ENCODE measurements at places on chromosomes 5 and 9. TPM values are rescaled to one million over a fixed set of nuclear protein-coding genes. Genes with fewer than 3 reads are reported as not detected.
A peak's percentile ranks its signal among the peaks of the same experiment; 100 is the strongest.

- no peaks in the 10 kb centered on the region for H3K36me3 ChIP-seq
- no peaks in the 10 kb centered on the region for H3K4me1 ChIP-seq
- H3K4me3 ChIP-seq = no peak overlapping the region
- no peaks in the 10 kb centered on the region for H3K27me3 ChIP-seq
Observed at GRCh38 chr9:94018628-94019027, 63.5 kb upstream of the BARX1 start.

HSPB3 gene
- not detected for total RNA-seq

DNA sequence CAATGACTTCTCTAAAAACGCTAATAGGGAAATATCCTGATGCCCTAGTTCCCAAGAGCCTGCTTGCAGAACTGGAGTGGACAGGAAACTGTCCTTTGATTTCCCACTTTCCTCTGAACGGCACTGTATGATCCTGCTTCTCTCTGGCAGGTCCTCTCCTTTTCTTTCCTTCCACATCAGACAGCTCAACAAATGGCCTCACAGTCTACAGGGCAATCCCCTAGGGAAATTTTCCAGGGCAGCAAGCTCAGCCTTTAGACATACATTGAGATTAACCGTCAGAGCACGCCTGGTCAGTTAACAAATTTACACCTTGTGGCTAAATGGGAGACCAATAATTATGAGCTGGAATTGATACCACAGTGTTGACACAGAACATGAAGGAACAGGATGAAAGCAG is 164.9 kb downstream of the SLC24A2 start:
- no peaks in the 10 kb centered on the region for H3K36me3 ChIP-seq
- H3K4me3 ChIP-seq = no peak overlapping the region
- DNase-seq = no peak
- H3K27me3 ChIP-seq = peaks cover 80% of the 10 kb centered on the region

DNA sequence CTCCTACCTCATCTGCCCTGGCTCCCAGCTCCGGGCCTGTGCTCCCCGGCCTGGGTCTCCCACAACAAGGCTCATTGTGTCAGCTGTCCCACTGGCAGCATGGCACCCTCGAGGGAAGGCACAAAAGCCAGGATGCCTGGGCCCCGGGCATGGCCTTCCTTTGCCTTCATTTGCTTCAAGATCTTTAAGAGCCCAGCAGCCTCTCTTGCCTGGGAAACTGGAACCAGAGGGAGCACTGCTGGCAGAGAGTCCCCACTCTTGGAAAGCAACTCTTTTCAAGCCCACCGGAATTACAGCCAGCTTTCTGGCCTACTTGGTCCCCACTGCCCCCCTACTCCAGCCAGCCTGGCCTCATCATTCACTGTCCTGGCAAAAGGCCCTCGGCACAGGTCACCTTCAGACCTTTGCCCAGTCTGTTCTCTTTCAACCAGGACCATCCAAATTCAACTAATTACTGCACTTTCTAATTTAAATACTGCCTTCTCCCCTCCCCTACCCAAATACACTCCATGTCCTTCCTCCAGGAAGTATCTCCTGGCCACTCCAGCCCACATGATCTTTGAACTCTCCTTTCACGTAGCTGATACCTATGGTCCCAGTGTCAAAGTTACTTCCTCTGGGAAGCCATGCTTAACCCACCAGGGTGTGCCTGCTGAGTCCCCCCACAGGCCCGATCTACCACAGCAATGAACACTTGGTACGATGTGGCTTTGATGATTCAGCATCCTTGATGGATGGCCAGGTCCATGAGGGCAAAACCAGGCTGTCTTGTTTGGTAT is 8.9 kb downstream of the ZER1 start:
- peaks cover 8% of the 10 kb centered on the region for H3K36me3 ChIP-seq
- H3K27ac ChIP-seq = no peak overlapping the region
- H3K4me1 ChIP-seq = no peaks in the 10 kb centered on the region
- H3K27me3 ChIP-seq = no peaks in the 10 kb centered on the region
- no peak for DNase-seq

GRCh38 chr5:163540696-163541095 is 35.3 kb downstream of the MAT2B start:
- no peak for DNase-seq
- no peak overlapping the region for H3K4me3 ChIP-seq
- H3K36me3 ChIP-seq = no peaks in the 10 kb centered on the region
- no peaks in the 10 kb centered on the region for H3K27me3 ChIP-seq
- no peak overlapping the region for H3K27ac ChIP-seq

DNA sequence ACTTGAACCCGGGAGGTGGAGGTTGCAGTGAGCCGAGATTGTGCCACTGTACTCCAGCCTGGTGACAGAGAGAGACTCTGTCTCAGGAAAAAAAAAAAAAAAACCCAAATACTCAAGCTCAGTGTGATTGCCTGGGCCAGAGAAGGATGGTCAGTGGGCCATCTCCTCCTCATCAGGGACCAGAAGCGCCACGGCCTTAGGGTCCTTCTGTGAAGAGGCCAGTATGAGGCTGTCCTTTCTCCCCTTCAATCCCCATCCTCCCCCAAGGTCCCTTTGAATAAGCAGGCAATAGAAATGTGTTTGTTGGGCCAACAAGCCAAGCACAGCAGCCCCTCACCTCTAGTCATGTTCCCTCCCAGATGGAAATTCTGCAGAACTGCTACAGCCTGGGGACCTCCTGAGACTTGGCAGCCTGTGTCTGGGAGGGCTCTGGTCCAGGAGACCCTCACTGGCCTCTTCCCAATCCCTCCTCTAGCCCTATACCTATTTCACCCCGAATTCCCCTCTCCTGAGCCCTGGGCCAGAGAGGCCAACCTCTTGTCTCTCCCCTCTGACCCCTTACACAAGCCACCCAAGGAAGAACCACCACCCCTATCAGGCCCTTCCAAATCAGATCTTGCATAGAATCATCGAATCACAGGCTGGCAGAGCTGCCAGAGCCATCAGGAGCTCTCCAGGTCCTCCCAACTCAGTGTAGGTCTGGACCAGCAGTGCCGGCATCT is 1.0 kb downstream of the CSF1R start:
- H3K27me3 ChIP-seq = no peaks in the 10 kb centered on the region
- H3K4me1 ChIP-seq = no peaks in the 10 kb centered on the region
- no peak for DNase-seq
- no peak overlapping the region for H3K27ac ChIP-seq

DNA sequence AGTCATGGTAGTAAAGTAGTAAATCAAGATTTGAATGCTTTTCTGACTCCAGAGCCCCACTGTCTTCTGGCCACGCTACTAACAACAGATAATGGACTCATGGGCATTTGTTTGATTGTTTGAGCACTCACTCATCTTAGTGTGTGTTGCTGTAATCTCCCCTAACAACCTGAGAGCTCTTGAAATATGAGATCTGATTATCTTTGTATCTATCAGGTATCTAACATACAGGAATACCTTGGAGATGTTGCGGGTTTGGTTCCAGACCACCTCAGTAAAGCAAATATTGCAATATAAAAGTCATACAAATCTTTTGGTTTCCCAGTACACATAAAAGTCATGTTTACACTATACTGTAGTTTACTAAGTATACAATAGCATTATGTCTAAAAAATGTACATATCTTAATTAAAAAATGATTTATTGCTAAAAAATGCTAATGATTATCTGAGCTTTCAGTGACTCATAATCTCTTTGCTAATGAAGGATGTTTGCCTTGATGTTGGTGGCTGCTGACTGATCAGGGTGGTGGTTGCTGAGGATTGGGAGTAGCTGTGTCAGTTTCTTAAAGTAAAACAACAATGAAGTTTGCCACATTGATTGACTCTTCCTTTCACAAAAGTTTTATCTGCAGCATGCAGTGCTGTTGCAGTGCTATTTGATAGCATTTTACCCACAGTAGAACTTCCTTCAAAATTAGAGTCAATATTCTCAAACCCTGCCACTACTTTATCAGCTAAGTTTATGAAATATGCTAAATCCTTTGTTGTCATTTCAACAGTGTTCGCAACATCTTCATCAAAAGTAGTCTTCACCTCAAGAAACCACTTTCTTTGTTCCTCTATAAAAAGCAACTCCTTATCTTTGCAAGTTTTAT is 92.2 kb downstream of the ZNF462 start:
- no peaks in the 10 kb centered on the region for H3K27me3 ChIP-seq
- H3K27ac ChIP-seq = no peak overlapping the region
- no peak overlapping the region for H3K4me3 ChIP-seq
- no peak for DNase-seq

GRCh38 chr5:55701462-55702103 is 10.5 kb downstream of the SLC38A9 start:
- no peak for DNase-seq
- no peak overlapping the region for H3K27ac ChIP-seq
- H3K27me3 ChIP-seq = no peaks in the 10 kb centered on the region
- H3K4me1 ChIP-seq = no peaks in the 10 kb centered on the region

- no peak overlapping the region for H3K27ac ChIP-seq
- DNase-seq = no peak
- peaks cover 27% of the 10 kb centered on the region for H3K36me3 ChIP-seq
- no peaks in the 10 kb centered on the region for H3K27me3 ChIP-seq
- H3K4me3 ChIP-seq = no peak overlapping the region
- peaks cover 21% of the 10 kb centered on the region for H3K4me1 ChIP-seq
Observed at GRCh38 chr5:112983363-112983762, 6.8 kb downstream of the DCP2 start.

NFIB gene
- total RNA-seq = 70.8 TPM

GRCh38 chr9:97413462-97413861 is 1.6 kb downstream of the TDRD7 start:
- no peak for DNase-seq
- peaks cover 12% of the 10 kb centered on the region for H3K27me3 ChIP-seq
- peaks cover 18% of the 10 kb centered on the region for H3K4me1 ChIP-seq
- H3K4me3 ChIP-seq = peak overlapping the region; percentile 75
- peak overlapping the region; percentile 81 for H3K27ac ChIP-seq

- peaks cover 47% of the 10 kb centered on the region for H3K36me3 ChIP-seq
- H3K4me3 ChIP-seq = peak overlapping the region; percentile 94
- peaks cover 19% of the 10 kb centered on the region for H3K4me1 ChIP-seq
- H3K27me3 ChIP-seq = no peaks in the 10 kb centered on the region
- H3K27ac ChIP-seq = peak overlapping the region; percentile 96
- peak; percentile 20 for DNase-seq
Observed at GRCh38 chr9:107489144-107489673, 360 bp downstream of the KLF4 start.

DNA sequence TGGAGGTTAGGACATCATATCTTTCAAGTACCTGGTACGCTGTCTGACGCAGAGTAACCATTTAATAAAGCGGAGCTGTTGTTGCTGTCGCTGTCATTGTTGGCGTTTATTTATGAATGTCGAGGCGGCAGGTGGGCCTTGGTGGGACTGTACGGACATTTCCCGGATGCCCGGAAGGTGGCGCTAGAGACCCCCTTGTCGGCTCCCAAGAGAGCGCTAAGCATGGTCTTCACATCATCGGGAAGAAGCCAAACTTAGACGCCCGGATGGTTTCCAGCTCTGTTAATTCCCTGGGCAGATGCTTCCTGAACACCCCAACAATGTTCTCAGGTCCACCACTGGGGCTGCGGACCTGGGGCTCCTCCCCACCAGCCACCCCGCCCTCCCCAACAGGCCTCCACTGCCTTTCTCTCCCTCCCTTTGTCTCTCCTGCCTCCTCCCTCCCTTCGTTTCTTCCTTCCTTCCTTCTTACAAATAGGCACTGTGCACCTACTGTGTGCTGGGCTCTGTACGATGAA is 54.1 kb downstream of the DUSP1 start:
- no peaks in the 10 kb centered on the region for H3K27me3 ChIP-seq
- peaks cover 44% of the 10 kb centered on the region for H3K4me1 ChIP-seq

DNA sequence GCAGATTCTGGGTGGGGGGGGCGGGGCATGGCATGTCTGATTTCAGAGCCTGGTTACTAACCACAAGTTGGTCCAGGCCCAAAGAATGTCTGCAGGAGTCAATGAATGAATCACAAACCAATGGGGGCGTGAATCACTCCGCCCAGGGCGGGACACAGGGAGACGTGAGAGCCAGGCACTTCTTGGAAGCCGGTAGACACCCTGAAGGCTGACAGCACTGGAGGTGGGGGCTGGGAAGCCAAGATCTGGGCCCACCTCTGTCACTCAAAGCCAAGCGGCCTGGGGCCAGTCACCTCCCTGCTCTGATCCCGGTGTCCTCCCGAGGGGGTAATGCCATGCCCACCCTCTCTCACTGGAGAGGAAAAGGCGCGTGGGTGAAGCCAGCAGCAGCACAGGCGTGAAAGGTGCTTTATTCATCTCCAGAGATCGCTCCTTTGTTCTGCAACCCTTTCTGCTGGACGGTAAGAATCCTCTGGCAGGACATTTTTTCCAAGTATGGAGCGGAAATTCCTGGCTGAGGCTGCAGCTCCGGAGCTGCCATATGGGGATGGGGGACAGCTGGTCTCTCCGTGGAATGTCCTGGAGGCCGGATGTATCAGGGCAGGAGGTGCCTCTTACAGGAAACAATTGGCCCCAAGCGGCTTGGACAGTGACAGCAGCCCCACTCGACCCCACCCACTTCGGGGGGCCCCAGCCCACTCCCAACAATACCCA is 85.0 kb downstream of the STK10 start:
- H3K4me1 ChIP-seq = peaks cover 50% of the 10 kb centered on the region
- no peaks in the 10 kb centered on the region for H3K27me3 ChIP-seq
- H3K27ac ChIP-seq = no peak overlapping the region
- peak; percentile 100 for DNase-seq

SLC6A19 gene
- not detected for total RNA-seq

IFNK gene
- total RNA-seq = not detected

HRCT1 gene
- 4.4 TPM for total RNA-seq

PCA3 gene
- not detected for total RNA-seq

- no peak overlapping the region for H3K4me3 ChIP-seq
- H3K27ac ChIP-seq = no peak overlapping the region
- H3K4me1 ChIP-seq = no peaks in the 10 kb centered on the region
- no peaks in the 10 kb centered on the region for H3K27me3 ChIP-seq
Observed at GRCh38 chr9:123253204-123253603, 15.2 kb downstream of the STRBP start.

- H3K27ac ChIP-seq = no peak overlapping the region
- H3K27me3 ChIP-seq = no peaks in the 10 kb centered on the region
- no peaks in the 10 kb centered on the region for H3K4me1 ChIP-seq
- H3K36me3 ChIP-seq = no peaks in the 10 kb centered on the region
Observed at GRCh38 chr5:98638701-98639100, 134.8 kb upstream of the RGMB start.

- H3K27me3 ChIP-seq = no peaks in the 10 kb centered on the region
- peaks cover 19% of the 10 kb centered on the region for H3K4me1 ChIP-seq
- no peak overlapping the region for H3K27ac ChIP-seq
- DNase-seq = no peak
- no peak overlapping the region for H3K4me3 ChIP-seq
Observed at GRCh38 chr5:38608874-38609273, 52.4 kb upstream of the LIFR start.

DNA sequence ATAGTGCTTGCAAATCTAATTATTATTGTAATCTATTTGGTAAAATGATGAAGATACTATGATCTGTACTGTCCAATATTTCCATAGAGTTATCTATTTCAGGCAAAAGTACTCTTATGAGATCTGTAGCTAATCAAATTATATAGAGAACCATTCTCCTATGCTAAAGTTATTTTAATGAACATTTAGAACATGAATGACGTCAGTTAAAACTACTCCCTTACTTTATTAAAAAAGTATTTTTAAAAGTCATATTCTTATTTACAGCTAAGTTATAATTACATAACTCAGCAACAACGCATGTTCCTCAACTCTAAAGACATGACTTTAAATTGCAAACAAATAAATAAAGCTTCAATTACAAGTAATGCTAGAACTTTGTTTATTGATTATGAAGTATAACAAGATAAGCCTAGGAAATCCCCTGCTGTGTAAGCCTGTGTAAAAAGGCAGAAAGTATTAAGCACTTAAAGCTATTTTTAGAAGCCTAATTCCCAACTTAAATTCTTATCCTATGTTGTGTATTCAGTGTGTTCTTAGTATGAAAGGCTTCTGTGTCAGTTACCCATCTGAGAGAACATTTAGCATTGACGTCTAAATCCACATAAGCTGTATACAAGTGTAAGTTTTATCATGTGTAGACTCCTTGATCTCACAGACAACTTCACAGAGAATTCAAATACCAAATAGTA is 285.7 kb downstream of the HCN1 start:
- no peak overlapping the region for H3K4me3 ChIP-seq
- no peak for DNase-seq
- H3K27me3 ChIP-seq = no peaks in the 10 kb centered on the region
- H3K36me3 ChIP-seq = no peaks in the 10 kb centered on the region
- H3K4me1 ChIP-seq = no peaks in the 10 kb centered on the region

All from MCF 10A (cell line).